ENCODE measurements at places on chromosomes 11 and 22. TPM values are rescaled to one million over a fixed set of nuclear protein-coding genes. Genes with fewer than 3 reads are reported as not detected.
A peak's percentile ranks its signal among the peaks of the same experiment; 100 is the strongest.

DNA sequence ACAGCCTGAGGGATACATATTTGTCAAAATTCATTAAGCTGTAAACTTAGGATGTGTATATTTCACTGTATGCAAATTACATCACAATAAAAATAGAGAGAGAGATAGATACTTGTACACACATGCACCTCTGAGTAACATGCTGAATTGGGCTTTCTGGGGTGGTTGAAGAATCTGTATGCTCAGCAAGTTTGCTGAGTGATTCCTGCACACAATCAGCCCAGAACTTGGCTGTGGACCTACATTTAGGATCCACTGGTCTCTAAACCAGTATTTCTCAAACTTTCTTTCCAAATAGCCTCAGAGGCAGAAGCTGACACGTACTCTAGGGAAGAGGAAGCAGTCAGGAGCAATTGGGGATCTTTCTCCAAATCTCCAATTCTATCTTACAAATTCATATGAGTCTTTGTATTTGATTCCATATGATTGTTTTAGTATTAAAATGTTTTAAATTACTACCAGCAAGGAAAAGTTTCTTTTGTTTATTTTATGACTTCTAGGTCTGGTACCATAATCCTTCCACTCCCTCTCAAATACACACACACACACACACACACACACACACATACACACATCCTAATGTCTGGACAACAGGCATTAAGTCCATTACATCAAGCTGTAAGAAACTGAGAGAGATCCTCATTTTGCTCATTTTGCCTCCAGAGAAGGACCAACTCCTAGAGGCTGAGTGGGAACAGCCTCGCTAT, 20.0 kb downstream of the SYT13 start:
- H3K4me1 ChIP-seq = no peaks in the 10 kb centered on the region
- no peak overlapping the region for H3K27ac ChIP-seq
- H3K27me3 ChIP-seq = peaks cover 27% of the 10 kb centered on the region

DNA sequence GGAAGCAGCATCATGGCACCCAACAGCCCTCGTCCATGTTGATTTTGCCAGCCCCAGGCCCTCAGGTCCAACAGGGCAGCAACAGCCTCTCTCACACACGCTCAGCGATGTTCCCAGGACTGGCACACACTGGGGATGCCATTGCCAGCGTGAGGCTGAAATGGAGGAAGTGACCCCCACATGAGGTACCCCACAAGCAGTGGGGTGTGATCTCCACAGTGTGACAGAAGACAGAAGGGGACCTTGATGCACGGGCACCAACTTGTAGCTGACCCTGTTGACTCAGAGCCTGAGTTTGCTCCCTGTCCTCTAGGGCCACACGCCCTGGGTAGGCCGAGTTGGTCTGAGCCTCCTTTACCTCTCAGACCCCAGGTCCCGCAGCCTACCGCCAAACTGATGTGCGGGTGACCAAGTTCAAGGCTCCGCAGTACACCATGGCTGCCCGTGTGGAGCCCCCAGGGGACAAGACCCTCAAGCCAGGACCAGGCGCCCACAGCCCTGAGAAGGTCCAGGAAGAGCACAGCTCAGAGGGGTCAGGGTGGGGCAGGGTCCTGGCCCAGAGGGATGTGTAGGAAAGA, 6.2 kb downstream of the SCGB1C1 start:
- DNase-seq = no peak
- H3K4me1 ChIP-seq = peaks cover 15% of the 10 kb centered on the region
- H3K27me3 ChIP-seq = no peaks in the 10 kb centered on the region
- H3K36me3 ChIP-seq = peaks cover 25% of the 10 kb centered on the region
- no peak overlapping the region for H3K4me3 ChIP-seq

- DNase-seq = no peak
- no peaks in the 10 kb centered on the region for H3K36me3 ChIP-seq
- no peaks in the 10 kb centered on the region for H3K4me1 ChIP-seq
- H3K4me3 ChIP-seq = no peak overlapping the region
These were observed 101.9 kb downstream of the ARL14EP start for GRCh38 chr11:30424844-30425243.

- peak overlapping the region; percentile 55 for H3K27ac ChIP-seq
- no peaks in the 10 kb centered on the region for H3K27me3 ChIP-seq
- peaks cover 5% of the 10 kb centered on the region for H3K4me1 ChIP-seq
- H3K36me3 ChIP-seq = no peaks in the 10 kb centered on the region
- DNase-seq = peak; percentile 38
- H3K4me3 ChIP-seq = no peak overlapping the region
These were observed 13.8 kb upstream of the KAT5 start for GRCh38 chr11:65698205-65698604.

- H3K27me3 ChIP-seq = no peaks in the 10 kb centered on the region
- H3K4me3 ChIP-seq = no peak overlapping the region
- no peaks in the 10 kb centered on the region for H3K4me1 ChIP-seq
- no peak overlapping the region for H3K27ac ChIP-seq
These were observed 138.8 kb downstream of the LRRC4C start for GRCh38 chr11:41320653-41321052.

- no peaks in the 10 kb centered on the region for H3K4me1 ChIP-seq
- no peaks in the 10 kb centered on the region for H3K27me3 ChIP-seq
- no peak for DNase-seq
- no peaks in the 10 kb centered on the region for H3K36me3 ChIP-seq
These were observed 16.9 kb downstream of the MYRF start for GRCh38 chr11:61769169-61769920.

DNA sequence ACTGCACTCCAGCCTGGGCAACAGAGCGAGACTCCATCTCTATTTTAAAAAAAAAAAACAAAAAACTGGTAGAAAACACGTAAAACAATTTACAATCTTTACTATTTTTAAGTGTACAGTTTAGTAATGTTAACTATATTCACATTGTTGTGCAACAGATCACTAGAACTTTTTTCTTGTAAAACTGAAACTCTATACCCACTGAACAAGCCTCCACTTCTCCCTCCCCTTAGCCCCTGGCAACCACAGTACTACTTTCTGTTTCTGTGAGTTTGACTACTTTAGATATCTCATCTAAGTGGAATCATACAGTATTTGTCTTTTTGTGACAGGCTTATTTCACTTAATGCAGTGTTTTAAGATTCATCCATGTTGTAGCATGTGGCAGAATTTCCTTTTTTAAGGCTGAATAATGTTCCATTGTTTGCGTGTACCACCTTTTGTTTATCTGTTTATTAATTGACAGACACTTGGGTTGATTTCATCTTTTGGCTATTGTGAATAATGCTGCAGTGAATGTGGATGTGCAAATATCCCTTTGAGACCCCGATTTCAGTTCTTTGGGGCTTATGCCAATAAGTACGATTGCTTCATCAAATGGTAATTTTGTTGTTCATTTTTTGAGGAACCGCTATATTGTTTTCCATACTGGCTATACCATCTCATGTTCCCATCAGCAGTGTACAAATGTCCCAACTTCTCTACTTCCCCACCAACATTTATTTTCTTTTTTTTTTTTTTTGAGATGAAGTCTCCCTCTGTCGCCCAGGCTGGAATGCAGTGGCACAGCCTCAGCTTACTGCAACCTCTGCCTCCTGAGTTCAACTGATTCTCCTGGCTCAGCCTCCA, 11.0 kb downstream of the DDB2 start:
- peaks cover under 1% of the 10 kb centered on the region for H3K4me1 ChIP-seq
- H3K4me3 ChIP-seq = no peak overlapping the region
- H3K27me3 ChIP-seq = no peaks in the 10 kb centered on the region
- DNase-seq = no peak

DNA sequence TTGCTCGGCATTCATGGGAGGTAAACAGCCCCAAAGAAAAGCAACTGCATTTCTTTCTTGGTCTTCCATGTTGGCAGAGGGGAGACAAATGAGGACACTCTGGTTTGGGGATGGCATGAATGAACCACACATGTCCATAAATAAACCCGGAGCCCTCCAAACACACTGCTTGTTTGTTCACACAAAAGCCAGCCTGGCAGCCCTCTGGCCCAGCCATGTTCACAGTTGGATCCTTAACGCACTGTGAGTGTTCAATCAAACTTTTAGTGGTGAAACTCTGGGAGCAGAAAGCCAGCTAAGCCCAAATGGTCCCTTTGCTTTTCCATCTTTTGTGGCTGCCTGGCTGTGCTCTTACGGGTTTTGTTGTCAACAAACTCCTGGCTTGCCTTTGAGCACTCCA, 336.8 kb downstream of the CADM1 start:
- DNase-seq = no peak
- no peaks in the 10 kb centered on the region for H3K27me3 ChIP-seq
- no peak overlapping the region for H3K4me3 ChIP-seq
- peak overlapping the region; percentile 68 for H3K27ac ChIP-seq
- H3K36me3 ChIP-seq = no peaks in the 10 kb centered on the region
- peaks cover 4% of the 10 kb centered on the region for H3K4me1 ChIP-seq

DNA sequence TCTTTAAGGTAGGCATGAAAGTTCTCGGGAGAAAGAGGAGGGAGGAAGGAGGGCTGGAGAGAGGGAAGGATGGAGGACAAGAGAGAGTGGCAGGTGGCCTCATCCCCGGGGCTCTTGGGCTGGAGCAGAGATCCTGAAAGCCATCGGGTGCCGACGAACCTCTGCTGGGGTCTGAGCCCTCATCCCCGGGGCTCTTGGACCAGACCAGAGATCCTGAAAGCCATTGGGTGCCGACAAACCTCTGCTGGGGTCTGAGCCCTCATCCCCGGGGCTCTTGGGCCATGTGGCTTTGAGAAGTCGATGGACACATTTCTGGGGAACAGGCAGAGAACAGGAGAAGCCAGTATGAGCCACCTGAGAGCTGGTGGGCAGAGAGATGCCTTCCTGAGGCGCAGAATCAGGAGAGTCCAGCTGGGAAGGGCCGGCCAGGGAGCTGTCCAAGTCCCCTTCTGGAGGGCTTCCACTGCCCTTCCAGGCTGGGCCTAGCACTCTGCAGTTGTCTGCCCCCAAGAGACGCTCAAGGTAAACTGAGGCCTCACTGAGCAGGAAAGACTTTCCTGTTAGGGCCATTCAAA, 1398.1 kb downstream of the BRD1 start:
- no peaks in the 10 kb centered on the region for H3K4me1 ChIP-seq
- no peak overlapping the region for H3K4me3 ChIP-seq
- no peak overlapping the region for H3K27ac ChIP-seq
- no peaks in the 10 kb centered on the region for H3K27me3 ChIP-seq
- H3K36me3 ChIP-seq = no peaks in the 10 kb centered on the region

DNA sequence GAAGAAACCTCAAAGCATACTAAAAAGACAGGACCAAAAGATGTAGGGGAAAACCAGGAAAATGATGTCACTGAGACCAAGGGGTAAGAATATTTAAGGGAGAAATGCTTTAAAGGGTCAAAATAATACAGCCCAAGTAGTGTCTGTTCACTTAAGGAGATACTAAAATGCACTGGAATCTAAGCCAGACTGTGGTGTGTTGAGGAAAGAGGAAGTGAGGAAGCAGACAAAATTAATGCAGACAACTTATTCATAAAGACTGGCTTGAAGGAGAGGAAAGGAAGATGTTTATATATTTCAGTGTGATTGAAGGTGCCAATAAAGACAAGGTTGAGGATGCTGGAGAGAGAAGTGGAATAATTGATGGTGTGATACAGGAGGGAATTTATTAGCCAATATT, 15.7 kb downstream of the ZNF215 start:
- no peak overlapping the region for H3K27ac ChIP-seq
- no peaks in the 10 kb centered on the region for H3K4me1 ChIP-seq
- no peak for DNase-seq
- H3K4me3 ChIP-seq = no peak overlapping the region

DNA sequence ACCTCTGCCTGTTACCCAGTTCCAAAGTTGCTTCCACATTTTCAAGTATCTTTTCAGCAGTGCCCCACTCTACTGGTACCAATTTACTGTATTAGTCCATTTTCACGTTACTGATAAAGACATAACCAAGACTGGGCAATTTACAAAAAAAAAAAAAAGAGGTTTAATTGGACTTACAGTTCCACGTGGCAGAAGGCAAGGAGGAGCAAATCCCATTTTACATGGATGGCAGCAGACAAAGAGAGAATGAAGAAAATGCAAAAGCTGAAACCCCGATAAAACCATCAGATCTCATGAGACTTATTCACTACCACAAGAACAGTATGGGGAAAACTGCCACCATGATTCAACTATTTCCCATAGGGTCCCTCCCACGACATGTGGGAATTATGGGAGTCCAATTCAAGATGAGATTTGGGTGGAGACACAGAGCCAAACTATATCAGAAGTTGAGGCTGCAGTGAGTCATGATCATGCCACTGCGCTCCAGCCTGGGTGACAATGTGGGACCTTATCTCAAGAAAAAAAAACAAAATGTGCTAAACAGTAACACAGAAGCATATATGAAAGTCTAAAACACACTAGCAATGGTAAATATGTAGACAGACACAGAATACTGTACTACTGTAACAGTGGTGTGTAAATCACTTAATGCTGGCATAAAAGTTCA, 190.3 kb upstream of the ZC3H12C start:
- no peaks in the 10 kb centered on the region for H3K27me3 ChIP-seq
- H3K4me1 ChIP-seq = no peaks in the 10 kb centered on the region
- DNase-seq = no peak

GRCh38 chr11:69294571-69295078, 670 bp downstream of the MYEOV start:
- H3K36me3 ChIP-seq = no peaks in the 10 kb centered on the region
- no peak for DNase-seq
- H3K27ac ChIP-seq = no peak overlapping the region
- H3K27me3 ChIP-seq = no peaks in the 10 kb centered on the region

DNA sequence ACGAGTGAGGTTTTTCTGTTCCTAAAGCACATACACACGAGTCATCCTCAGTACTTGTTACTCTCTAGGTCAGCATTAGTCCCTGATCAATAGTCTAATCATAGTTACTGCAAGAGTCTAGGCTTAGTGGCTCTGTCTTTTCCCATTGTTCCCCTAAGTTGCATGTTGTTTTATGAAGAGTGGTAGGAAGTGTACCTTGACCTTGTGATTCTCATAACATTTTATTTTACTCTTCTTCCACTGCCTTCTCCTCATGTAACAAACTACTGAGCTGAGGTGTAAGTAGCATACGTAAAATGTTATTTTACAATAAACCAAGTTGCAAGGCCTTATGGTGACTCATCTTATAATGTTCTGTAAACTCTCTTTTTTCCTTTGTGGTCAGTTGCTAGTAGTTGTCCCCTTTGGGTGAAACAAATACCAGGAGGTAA, 15.0 kb downstream of the METTL15 start:
- H3K27me3 ChIP-seq = no peaks in the 10 kb centered on the region
- H3K36me3 ChIP-seq = no peaks in the 10 kb centered on the region
- H3K27ac ChIP-seq = no peak overlapping the region
- DNase-seq = no peak
- H3K4me1 ChIP-seq = peaks cover 3% of the 10 kb centered on the region
- H3K4me3 ChIP-seq = no peak overlapping the region

- peak overlapping the region; percentile 26 for H3K4me3 ChIP-seq
- peak overlapping the region; percentile 36 for H3K27ac ChIP-seq
- no peaks in the 10 kb centered on the region for H3K27me3 ChIP-seq
These were observed 10.7 kb upstream of the NLRP6 start for GRCh38 chr11:267491-267994.

SLC22A25 gene
- not detected for total RNA-seq

XKR3 gene
- not detected for total RNA-seq

RFPL1 gene
- not detected for total RNA-seq

KIRREL3 gene
- 0.12 TPM for total RNA-seq

Measured in heart left ventricle (tissue), 16 donors.